ENCODE measurements at places on chromosomes 1 and 21.

DNA sequence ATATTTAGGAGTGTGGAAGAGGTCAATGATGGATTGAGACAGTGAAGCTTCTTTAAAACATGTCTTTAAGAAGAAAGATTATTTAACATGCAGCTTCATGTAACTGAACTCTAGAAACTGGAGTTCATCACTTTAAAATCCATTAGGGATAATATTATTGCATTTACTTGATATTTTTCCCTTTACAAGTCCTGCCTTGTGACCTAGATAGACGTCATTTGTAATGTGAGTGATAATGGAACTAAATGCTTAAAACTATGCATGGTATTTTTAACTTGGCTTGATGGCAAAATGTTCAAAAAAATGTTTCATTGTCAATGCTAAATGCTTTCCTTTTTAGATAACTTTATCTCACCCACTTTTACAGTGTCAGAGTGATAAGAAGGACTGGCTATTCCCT is 723.7 kb downstream of the RWDD3 start:
- no peak for DNase-seq

- DNase-seq = no peak
These were observed 39.9 kb upstream of the PPP1R15B start for GRCh38 chr1:204451352-204452124.

DNA sequence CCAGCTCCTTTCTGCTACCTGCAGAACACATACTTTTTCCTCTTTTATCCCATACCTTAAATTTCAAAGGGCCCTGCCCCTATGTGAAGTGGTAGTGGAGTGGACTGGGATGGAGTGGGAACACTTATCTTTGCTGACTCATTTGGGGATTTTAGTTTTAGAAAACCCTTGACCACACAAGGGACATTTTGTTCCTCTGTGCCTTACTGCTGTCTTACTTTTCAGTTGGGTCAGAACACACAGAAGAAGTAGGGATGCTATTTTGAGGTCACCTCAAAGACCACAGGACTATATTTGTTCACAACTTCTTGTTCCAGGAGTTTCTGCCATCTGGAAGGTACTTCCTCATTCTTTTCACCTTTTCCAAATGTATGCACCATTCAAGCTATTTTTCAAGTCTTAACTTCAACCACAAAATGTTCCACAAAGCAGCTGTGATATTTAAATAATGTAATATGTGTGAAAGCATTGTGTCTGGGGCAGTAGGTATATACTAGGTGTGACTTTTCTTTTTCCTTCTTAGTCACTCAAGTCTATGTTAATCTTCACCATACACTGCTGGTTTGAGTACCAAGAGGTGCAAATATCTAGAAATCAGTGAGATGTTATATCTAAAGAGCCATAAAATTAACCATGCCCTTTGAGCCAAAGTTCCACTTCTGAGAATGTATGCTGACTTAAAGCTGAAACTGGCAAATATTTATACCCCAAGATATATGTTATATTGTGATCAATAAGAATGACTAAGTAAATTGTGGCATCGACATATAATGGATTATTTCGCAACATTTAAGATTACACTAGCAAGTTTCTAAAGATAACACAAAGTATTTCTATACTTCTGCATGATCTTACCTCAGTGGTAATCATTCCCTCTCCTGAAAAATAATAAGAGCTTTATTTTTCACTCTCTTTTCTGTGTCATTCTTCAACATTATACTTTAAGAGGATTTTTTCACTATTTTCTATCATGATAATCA is 308.5 kb downstream of the MRPL39 start:
- DNase-seq = no peak

DNA sequence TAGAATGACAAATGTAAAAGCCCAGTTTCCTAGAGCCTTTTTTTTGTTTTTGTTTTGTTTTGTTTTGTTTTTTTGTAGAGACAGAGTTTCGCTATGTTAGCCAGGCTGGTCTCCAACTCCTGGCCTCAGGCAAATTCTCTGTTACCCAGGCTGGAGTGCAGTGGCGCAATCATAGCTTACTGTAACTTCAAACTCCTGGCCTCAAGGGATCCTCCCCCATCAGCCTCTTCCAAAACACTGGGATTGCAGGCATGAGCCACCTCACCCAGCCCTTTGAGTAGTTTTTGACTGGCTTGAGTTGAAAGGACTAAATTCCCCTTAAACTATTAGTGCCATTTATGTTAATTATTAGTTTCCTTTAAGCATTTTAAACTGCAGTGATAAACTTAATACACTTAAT is 28.8 kb upstream of the ZBTB18 start:
- DNase-seq = no peak

DNA sequence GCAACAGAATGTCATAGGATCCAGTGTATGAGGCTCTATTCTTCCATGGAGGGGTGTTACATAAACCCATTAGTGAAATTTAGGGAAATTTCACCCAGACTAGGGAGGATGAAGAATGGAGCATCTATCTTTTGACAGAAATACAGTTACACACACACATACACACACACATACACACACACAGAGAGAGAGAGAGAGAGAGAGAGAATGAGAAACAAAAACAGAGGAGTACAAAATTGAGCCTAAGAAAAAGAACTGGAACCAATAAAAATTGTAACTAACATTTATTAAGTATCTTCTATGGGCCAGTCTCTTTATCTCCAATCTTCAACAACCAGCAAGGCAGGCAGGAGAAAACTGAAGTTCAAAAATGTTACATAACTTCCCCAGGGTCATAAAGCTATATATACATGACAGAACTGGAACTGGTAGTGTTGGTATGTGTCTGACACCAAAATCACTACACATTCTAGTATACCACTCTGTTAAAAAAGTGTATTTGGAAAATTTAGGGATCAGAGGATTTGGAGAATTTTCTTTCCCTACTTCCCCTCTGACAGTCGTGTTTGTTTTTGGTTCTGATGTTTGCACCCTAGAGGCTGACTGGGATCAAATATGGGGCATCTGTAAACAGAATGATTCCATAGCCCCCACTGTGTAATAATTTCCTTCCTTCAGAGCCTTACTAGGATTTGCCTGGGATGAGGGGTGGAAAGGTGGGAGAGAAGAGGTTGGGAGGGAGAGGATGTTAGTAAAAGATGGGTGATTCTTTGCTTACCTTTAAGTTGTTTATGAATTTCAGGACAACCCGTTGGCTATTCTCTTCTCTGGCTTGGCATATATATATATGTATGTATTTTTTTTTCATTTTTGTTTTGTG is 1.0 kb upstream of the ZFYVE9 start:
- no peak for DNase-seq

- no peak for DNase-seq
These were observed 49.5 kb upstream of the TENT5C start for GRCh38 chr1:117556341-117556740.

GRCh38 chr1:230101556-230101955 is 34.5 kb downstream of the GALNT2 start:
- no peak for DNase-seq

DNA sequence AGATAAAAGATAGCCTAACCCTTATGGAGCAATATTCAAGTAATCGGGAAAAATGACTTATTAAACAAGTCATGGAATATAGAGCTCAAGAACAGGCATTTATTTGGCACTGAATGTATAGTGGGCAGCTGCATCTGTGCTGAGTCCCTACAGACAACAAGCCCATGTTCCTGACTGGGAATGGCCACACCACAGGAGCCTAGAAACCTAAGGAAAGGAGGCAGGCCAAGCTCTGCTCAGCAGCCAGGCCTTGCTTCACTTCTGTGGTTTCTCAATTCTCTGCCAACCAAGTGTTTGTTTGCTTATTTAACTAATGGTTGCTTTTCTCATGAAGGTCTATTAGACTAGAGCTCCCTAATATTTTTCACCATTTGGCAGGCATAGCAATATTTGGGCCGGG is 21.5 kb downstream of the AK2 start:
- no peak for DNase-seq

- DNase-seq = no peak
These were observed 13.8 kb downstream of the SLC35E2B start for GRCh38 chr1:1678581-1679380.

GRCh38 chr1:33111965-33112364 is 31.0 kb downstream of the AZIN2 start:
- no peak for DNase-seq

DNA sequence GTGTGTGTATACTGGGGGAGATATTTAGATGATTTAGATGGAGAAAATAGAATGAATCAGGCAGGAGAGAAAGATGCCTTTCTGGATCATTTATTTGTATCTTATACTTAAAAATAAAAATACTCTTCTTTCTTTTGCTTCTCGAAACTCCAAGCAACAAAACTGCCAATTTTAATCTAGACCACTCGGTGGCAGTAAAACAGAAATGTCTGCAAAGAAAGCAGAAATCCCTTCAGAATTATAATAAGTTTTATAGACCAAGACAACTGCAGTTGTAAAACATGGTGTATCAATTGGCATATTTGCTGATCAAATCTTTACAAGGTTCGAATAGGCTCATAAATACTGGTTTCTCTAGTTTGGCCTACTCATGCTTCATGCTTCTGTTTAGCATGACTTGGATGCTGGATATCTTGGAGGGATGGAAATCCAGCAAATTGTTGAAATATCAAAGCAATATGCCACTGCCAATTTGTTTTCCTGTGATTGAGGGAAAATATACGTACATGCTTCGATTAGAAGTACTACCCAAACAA is 15.1 kb upstream of the C1orf87 start:
- DNase-seq = no peak

DNA sequence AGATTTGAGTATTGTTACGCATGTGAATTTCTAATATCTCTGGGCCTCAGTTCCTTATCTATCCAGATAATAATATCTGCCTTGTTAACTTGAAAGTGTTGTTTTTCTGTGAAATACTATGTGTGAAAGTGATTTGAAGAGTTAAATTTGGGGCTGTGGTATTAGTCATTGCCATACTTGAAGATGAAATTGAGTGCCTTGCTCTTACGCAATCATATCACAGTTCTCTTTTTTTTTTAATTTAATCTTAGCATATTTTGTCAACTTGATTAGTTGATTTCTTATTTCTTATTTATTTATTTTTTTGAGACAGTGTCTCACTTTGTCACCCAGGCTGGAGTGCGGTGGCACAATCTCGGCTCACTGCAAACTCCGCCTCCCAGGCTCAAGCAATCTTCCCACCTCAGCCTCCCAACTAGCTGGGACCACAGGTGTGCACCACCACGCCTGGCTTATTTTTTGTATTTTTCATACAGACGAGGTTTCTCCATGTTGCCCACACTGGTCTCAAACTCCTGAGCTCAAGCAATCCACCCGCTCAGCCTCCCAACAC is 31.0 kb downstream of the AGO4 start:
- no peak for DNase-seq

- no peak for DNase-seq
These were observed 15.4 kb upstream of the GUCA2A start for GRCh38 chr1:42179900-42180329.

DNA sequence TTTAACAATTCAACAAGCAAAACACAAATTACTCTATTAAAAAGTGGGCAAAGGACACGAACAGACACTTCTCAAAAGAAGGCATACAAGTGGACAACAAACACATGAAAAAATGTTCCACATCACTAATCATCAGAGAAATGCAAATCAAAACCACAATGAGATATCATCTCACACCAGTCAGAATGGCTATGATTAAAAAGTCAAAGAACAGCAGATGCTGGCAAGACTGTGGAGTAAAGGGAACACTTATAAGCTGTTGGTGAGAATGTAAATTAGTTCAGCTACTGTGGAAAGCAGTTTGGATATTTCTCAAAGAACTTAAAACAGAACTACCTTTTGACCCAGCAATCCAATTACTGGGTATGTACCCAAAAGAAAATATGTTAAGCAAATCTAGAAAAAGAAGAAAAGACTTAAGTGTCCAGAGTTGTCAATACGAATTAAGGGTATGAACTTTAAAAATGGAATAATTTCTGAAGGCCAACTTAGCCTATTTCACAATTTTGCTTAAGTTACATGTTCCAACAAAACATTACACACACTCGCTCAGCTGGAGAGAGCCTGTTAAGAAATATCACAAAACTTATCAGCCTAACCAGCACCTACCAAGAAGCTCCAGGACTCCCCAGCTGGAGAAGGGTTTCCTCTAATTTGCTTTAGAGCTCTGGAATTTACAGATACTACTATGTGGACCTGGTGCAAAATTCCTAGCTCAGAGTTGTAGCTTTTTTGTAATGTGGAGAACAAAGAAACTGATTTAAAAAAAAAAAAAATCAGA is 232.1 kb downstream of the DUSP10 start:
- DNase-seq = no peak

DNA sequence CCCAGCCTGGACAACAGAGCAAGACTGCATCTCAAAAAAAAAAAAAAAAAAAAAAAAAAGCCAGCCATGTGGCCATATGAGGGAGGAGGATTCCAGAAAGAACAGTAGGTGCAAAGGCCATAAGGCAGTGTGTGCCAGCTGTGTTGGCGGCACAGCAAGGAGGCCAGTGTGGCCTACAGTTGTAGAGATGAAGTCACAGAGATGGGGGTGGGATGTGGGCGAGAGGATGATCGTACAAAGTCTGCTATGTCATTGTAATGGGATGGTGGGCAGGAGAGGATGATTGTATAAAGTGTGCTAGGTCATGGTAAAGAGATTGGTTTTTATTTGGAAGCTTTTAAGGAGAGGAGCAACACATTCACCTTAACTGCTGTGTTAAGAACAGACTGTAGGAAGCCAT is 9.8 kb upstream of the CR1 start:
- DNase-seq = no peak

GRCh38 chr1:202007805-202008489 is 2.4 kb upstream of the ELF3 start:
- no peak for DNase-seq

GRCh38 chr1:203045821-203046594 is 19.7 kb downstream of the PPFIA4 start:
- DNase-seq = no peak

- DNase-seq = no peak
These were observed 22.2 kb upstream of the PRSS38 start for GRCh38 chr1:227793079-227793947.

GRCh38 chr1:115067161-115067859 is 22.0 kb downstream of the TSPAN2 start:
- DNase-seq = no peak

DNA sequence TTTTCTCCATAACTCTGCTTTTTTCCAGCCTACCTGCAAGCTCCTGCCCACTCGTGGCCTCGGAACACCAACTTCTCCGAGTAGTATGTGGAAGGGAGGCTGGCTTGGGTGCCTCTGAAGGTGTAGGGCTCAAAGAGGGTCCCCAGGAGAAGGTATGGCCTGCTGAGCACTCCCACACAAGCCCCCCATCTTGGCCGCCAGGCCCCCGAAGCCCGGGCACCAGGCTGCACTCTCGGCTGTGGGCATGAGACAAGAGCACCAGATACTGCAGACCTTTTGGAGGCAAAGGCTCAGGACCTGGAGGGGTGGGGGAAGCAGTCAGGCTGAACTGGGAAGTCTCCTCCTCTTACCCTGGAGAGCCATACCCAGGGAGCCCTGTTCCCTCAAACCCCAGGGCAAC is 1.7 kb downstream of the ZNF692 start:
- DNase-seq = no peak

Data from stimulated activated CD8-positive, alpha-beta memory T cell treated with anti-CD3 and anti-CD28 coated beads, Interleukin-7, amount 100 ng/mL, for 1 hour (primary cell).